ENCODE measurements at places on chromosomes 5 and 9.

DNA sequence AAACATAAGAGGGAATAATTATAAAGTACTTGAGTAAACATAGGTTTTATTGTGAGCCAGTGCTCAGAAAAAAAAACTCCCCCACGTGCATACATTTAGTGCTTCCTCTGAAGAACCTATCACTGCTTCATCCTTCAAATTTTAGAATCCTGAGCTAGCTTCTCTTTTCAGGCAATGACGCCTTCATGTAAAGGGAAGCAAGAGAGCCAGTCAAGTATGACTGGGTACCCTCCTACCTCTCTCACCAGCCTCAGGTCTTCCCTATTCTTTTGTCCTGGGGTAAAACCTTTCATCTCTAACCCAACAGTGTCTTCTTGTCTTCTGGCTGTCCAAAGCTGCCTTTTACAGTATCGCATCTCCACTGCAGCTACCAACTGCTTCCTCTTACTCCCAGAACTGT lies 32.0 kb downstream of the PLPP1 start:
- DNase-seq: no peak

GRCh38 chr9:2838371-2839000 lies 5.4 kb downstream of the PUM3 start:
- DNase-seq: no peak

DNA sequence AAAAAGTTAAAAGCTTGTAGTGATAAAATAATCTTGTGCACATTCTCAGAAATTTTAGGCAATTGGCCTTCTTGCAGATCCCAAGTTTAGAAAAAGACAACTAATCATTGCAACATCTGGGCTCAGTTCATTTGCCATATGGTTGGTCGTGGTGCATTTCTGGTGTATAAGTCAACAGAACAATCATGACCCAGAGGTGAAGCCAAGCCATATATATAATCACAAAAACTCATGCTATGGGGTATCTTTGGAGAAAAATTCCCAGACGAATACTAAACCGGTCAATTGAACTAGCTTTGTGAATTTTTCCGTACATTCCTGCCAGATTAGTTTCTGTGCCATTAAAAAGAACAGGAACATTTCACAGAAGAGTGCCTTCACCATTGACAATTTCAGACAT lies 50.3 kb downstream of the FYB1 start:
- no peak for DNase-seq

- DNase-seq: no peak
Observed at GRCh38 chr9:5470122-5470521, 19.8 kb downstream of the CD274 start.

- DNase-seq: no peak
Observed at GRCh38 chr5:53110156-53110555, 599 bp upstream of the MOCS2 start.

DNA sequence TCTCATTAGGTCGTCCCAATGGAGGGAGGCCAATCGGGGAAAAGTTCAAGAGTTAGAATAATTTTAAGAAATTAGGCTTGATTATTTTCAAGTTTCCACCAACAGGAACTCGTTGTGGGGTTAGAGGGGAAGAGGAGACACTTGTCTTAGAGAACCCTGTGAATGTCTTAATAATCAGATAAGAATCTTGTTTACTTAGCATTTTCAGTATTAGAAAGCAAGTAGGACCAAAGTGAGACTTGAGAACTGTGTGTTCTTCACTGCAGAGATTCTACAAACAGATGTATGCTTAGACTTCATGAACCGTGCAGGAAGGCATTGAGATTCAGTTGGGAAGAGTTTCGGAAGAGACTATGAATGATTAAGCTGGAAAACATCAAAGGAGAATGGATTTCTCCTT lies 69.0 kb upstream of the HMHB1 start:
- no peak for DNase-seq

Data from activated naive CD4-positive, alpha-beta T cell (primary cell).